GM12865 (cell line): ENCODE measurements at places on chromosomes 7 and 10.
A peak's percentile ranks its signal among the peaks of the same experiment; 100 is the strongest.

DNA sequence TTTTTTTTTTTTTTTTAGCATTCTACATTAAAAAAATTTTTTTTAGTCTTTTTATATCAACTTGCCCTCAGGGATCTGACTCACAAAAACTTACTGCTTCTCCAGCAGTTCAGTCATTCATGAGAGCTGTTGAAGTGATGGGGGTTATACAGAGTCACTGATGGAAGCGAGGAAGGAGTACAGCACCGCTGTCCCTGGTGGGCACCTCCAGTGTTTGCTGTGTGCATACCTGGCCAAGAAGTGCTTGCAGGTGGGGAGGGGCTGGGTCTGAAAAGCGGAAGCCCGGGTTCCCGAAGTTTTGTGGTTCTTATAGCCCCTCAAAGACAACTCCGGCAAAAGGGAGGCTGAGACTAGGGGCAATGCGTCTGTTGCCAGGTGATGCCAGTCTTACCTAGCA, 46.2 kb downstream of the MINDY4 start:
- no peak for DNase-seq

GRCh38 chr10:132924046-132924952, 18.1 kb downstream of the CFAP46 start:
- no peak for DNase-seq

DNA sequence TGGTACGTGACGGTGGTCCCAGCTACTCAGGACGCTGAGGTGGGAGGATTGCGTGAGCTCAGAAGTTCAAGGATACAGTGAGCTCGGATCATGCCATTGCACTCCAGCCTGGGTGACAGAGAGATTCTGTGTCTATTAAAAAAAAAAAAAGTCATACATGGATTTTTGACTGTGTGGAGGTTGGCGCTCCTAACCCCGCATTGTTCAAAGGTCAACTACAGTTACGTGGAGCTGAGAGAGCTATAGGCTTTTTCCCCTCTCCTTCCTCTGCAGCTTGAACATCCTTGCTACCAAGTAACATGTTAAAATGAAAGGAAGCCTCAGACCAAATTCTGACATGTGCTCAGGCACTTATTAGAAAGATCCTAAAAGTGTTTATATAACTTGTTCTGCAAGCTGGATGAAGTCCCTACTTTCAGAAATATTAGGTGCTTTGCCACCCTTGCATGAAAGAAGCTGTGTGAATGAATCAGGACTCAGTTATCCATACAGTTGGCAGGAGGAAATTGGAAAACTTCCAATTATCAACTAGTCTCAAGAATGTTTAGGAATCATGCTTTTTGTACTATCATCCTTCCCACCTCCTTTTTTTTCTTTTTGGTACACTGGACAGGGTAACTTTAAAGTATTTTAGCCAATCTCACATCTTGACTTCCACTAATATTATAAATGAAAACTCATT, 12.5 kb upstream of the ST7 start:
- no peak for DNase-seq

DNA sequence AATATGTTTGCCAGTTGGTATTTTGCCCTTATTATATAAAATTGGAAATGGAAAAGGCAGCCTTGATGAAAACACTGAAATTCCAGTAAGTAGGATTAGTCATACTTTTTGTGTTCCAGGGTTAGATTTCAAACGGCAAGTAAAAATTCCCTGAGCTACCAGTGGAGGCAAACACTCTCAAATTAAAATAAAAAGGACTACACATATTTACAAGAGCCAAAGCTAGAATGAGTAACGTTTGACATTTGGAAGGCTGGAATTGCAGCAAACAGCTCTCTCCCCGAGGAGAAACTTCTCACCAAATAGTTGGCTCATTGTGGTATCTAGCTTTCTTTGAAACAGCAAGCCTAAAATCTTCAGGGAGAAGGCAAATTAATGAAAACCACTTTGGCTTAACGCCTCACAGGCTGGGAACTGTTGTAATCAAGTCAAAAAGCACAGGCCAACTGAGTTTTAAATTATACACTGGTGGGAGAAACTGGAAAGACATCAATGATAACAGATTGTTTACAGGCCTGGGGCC, 288.4 kb downstream of the SNX13 start:
- DNase-seq, result no peak

DNA sequence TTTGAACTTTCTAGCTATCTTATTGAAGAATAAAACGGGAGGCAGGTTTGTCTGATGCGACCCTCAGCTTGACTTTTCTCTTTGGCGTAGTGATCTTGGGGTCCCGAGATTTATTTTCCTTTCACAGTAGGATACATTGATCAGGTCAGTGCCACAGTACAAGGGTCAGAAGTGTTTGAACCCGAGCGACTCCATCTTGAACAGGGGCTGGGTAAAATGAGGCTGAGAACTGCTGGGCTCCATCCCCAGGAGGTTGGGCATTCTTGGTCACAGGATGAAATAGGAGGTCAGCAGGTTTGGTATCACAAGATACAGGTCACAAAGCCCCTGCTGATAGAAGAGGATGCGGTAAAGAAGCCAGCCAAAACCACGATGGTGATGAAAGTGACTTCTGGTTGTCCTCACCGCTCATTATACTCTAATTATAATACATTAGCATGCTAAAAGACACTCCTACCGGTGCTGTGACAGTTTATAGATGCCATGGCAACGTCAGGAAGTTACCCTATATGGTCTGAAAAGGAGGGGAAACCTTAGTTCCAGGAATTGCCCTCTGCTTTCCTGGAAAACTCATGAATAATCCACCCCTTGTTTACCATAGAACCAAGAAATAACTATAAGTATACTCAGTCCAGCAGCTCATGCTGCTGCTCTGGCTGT, 3.0 kb upstream of the TECPR1 start:
- DNase-seq, result no peak

- DNase-seq, result no peak
Observed at GRCh38 chr10:62062752-62063512, 161.4 kb downstream of the ARID5B start.

GRCh38 chr7:150753826-150754603, 16.8 kb downstream of the GIMAP5 start:
- DNase-seq, result peak; percentile 67

DNA sequence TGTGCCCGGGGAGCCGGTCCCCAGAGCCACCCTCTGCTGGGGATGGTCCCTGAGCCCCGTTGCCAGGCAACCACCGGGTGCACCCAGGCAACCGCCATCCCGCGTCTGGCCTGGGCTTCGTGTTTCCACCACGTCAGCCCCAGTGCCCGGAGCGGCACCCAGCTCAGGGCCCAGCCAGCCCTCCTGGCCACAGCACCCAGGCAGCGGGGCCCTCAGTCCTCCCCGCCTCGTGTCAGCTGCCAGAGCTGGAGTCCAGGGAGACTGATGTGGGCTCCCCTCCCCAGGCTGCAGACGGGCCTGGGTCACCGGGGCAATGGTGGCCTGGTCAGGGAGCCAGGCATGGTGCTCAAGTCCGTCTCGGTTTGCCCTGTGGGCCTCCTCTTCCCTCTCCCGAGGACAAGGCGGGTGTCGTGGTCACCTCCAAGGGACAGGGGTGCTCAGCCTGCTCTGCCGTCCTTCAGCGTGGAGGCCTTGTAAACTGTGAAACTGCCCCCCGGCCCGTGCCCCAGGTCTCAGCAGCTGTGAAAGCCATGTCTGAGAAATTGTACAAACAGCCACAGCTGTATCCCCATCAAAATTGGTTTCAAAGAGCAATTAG, 72.5 kb downstream of the MICALL2 start:
- DNase-seq, result no peak
